ENCODE measurements at places on chromosomes 5 and 9.
A peak's percentile ranks its signal among the peaks of the same experiment; 100 is the strongest.

DNA sequence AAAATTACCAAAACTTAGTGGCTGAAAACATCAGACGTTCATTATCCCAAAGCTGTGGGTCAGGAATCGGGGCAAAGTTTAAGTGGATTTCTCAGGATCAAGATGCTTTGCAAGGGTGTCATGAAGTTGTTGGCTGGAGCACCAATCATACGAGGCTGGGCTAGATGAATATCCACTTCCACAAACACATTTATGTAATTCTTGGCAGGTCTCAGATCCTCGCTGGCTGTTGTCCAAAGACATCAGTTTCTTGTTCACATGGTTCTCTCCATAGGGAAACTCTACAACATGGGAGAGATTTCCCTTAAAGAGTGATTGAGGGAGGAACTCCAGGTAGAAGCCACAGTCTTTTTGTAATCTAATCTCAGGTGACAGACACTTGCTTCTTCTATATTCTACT is 20.2 kb upstream of the CCDC192 start:
- DNase-seq, result no peak

DNA sequence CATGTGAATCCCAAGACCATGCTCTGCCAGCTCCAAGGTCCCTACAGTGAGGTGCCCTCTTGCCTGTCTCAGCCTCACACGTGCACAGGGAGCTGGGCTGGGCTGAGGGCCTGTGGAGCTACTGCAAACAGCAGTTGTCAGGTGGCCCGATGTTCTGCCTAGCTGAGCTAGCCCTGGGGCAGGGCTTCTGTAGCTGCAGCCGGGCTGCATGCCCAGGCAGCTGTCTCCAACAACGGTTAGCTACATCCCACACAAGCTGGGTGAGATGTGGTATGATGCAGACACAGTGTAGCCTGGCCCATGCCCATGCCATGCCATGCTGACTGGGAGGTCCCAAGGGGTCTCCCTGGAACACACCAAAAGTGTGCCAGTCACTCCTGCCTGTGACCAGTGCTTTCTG is 62.0 kb downstream of the MACROH2A1 start:
- DNase-seq, result no peak

- peak; percentile 95 for DNase-seq
These were observed 27.7 kb downstream of the CLTA start for GRCh38 chr9:36218411-36218901.

DNA sequence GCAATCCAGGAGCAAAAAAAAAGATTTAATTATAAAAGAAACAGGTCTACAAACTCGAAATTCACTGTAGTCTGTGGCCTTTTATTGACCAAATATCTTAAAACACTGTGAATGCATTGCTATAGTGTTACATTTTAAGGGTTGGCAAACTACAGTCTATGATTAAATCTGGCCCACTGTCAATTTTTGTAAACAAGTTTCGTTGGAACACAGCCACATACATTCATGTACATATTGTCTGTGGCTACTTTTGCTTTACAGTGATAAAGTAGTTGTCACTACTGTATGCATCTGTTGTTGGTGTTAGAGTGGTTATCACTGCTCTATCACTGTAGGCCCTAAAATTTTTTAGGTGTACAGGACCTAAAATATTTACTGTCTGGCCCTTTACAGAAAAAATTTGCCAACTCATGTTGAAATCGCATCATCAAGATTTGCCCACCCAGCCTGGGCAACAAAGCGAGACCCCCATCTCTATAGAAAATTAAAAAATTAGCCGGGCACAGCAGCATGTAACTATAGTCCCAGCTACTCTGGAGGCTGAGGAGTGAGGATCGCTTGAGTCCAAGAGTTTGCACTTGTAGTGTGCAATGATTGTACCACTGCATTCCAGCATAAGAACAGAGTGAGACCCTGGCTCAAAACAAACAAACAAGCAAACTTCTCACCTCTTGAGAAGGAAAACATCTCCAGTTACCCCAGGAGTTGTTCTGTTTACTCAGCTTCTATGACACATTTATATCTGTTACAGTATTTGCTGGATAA is 89.0 kb downstream of the ERBIN start:
- no peak for DNase-seq

- DNase-seq, result no peak
These were observed 9.6 kb downstream of the STK10 start for GRCh38 chr5:172178301-172178987.

DNA sequence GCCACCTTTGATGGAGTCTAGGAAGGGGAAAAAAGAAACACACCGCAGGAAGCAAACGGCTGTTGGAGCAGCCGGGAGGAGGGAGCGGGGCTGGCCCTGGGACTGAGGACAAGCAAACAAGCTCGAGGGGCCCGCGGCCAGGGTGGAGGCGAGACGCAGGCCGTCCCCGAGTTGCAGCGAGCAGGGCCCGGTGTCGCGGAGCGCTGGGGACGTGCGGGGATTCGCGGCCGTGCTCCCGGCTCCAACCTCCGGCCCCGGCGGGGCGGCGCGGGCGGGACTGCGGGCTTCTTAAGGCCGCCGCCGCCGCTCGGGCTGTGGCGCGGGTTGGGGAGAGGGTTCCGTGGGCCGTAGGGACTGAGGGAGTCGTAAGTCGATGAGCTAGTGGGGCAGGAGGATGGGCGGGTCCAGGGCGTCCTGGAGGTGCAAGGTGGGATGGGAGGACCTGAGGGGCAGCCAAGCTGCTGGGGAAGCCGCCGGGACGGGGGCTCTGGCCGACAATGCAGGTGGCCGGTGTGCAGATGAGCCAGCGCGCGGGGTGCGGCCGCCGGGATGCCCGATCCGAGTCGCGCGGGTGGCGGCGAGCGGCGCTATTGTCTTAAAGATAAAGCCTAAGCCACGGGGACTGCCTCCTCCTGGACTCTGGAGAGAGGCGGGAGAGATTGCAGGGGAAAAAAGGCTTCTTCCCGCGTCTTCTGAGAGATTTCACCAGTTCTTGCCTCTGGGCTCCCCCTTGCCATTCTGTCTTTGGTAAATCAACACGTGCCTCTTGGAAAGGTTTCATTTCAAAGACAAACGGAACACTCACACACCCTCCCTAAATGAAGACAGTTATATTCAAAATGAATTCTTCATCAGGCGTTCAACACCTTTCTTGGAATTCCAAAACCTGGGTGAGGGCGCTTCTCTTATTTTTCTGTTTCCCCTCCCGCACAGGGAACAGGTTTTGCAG is 1.6 kb upstream of the HAPLN1 start:
- peak; percentile 51 for DNase-seq

- peak; percentile 44 for DNase-seq
These were observed 32.8 kb downstream of the ARPC5L start for GRCh38 chr9:124894741-124895170.

Data from OCI-M1 (cell line).